BE2C (cell line): ENCODE measurements at places on chromosomes 4 and X.

DNA sequence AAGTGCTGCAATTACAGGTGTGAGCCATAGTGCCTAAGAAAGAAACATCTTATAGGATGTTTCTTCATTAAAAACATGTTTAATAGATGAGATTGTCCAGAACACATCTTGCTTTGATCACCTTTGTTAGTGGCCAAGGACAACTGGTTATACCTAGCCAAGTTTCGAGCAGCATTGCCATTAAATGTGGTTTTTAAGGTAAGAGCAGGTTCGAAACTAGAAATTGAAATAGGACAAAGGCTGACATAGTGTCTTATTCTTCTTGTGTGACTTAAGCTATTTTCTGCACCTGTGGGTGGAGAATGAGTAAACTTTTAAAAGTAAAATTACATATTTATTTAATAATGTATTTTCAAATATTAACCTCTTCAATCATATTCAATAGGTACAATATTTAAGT, 59.0 kb downstream of the RBPJ start:
- no peak for DNase-seq

DNA sequence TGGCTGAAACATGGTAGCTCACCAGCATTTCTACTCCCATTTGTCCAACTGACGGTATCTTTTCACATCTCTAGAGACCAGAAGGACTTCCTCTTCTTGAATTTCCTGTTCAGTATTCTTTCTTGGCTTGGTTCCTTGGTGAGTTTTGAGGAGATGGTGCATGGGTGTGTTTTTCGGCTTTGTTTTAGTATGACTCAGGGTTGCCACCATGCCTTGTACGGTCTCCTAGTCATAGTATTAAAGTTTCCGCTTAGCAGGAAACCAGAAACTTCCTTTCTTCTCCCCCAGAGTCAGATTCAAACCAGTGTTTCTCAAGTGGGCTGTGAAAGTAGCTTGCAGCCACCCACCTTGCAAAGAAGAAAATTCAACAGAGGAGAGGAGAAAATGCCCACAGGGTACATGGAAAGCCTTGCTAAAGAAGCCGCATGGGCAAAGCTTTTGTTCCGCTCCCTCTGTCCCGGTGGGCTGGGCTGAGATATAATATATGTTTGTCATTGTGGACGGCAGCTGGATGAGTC, 5.7 kb downstream of the CD99 start:
- DNase-seq = no peak

DNA sequence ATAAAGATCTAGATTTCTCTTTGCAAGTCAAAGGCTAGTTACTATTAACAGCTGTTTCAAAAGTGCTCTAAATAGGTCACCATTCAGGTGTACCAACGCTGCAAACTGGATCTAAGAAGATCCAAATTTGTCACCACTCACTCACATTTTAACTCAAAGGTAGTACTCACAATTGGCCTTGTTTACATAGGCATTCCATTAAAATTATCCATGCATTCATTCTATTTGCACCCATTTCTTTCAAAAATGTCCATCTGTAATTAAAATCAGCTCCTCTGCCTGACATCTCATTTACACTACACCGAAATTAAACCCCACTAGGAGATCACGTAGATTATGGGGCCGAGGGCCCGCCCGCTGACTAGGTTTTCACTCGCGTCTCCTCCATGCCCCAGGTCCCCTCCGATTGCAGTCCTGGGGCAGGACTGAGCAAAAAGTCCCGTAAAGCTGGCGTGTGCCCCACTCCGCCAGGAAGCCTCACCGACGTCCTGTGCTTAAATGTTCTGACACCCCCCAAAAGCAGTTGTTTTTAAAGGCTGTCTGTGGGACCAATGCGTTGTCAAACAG, 1.3 kb upstream of the ING2 start:
- DNase-seq = no peak

- no peak for DNase-seq
These were observed 16.9 kb upstream of the OCIAD1 start for GRCh38 chr4:48813964-48814363.

DNA sequence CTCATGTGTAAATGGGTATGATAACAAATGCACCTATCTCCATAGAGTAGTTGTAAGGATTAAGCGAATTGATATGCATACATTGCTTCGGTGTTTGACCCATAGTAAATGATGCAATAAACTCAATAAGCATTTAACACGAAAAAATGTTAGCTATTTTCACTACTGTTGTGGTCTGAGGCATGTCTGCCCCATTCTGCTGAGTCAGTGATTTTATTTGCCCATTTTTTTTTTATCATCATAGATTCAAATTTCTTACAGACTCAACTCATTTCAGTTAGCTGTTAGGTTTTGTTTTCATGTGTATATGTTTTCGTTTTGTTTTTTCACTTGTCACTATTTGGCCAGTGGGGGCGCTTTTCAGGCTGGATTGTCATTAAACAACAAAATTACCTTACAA, 27.8 kb upstream of the ARHGEF9 start:
- DNase-seq = no peak

GRCh38 chr4:90162566-90162965, 35.4 kb downstream of the CCSER1 start:
- DNase-seq = no peak

DNA sequence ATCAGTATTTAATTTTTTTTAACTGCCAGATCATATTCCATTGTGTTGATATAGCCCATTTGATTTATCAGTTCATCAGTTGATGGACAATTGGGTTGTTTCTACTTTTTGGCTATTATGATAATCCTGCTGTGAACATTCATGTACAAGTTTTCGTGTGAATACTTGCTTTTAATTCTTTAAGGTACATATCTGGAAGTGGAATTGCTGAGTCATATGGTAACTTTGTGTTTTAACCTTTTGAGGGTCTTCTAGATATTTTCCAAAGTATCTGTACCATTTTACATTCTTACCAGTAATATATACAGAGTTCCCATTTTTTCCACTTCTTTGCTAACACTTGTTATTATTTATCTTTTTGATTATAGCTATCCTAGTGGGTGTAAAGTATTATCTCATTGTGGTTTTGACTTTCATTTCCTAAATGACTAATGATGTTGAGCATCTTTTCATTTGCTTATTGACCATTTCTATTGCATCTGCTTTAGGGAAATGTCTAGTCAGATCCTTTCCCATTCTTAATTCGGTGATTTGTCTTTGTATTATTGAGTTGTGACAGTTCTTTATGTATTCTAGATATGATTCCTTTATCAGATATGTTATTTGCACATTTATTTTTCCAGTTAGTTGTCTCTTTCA, 75.2 kb upstream of the NUDT6 start:
- no peak for DNase-seq

DNA sequence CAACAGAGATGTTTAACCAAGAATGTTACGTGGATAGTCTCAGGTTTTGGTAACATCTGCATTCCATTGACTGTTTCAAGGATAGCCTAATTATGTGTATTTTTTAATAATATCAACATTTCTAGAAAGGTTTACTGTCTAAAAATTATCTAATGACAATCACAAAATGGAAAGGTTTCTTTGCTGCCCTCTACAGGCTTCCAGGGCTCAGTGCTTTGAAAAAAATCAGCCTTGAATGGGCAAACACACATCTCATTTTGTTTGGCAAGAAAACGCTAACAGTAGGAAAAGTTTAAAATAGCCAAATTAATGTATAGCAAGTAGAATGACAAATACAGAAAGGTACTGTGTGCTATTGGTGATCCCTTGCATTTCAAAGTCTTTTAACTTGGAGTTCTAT, 223.4 kb upstream of the PRPS2 start:
- DNase-seq = no peak

DNA sequence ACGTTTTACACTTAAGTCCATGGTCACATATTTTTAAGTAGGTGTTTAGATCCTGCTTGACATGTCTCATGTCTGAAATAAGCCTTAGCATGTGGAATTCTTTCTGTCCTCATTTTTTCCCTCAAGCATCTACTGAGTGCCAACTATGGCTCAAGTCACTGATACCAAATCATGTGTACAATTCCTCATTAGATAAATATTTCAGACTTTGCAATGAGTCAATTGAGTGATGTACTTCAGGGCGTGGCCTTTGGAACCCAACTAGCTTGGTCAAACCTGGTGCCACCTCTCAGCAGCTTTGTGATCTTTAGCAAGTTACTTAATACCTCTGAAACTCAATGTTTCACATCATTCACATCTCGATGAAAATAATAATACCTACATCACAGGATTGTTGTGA, 12.6 kb upstream of the JADE1 start:
- no peak for DNase-seq

DNA sequence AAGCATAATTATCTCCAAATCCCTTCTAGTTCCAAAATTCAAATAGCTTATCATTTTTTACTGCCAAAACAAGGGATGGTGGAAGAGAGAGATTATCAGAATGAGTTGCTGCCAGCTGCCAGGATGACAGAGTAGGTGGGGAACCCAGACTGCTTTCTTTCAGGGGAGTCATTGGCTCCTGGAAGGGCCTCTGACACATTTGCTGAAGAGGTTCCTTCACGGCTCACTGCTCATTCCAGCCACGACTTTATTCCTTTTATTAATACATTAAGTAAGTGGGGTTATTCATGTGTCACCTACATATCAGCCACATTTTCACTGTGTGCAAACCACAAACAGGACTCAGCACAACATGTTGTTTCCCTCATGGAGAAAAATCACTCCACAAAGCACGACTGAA, 12.7 kb upstream of the SMIM43 start:
- DNase-seq = no peak

DNA sequence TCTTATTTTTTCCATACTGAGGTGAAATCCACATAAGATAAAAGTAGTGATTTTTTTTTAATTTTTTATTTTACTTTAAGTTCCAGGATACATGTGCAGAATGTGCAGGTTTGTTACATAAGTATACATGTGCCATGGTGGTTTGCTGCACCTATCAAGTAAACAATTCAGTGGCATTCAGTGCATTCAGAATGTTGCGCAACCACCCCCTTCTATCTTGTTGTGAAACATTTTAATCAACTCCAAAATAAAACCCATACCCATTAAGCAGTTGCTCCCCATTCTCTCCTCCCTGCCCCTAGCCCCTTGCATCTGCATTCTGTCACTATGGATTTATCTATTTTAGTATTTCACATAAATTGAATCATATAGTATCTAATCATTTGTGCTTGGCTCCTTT, 121.2 kb downstream of the KLHL13 start:
- no peak for DNase-seq

- no peak for DNase-seq
These were observed 47.5 kb downstream of the PPA2 start for GRCh38 chr4:105426187-105426897.

GRCh38 chr4:114563536-114564315, 34.9 kb upstream of the UGT8 start:
- no peak for DNase-seq

- no peak for DNase-seq
These were observed 113.8 kb upstream of the STIM2 start for GRCh38 chr4:26746802-26747213.

GRCh38 chrX:39327255-39327654, 526.0 kb downstream of the MID1IP1 start:
- no peak for DNase-seq

DNA sequence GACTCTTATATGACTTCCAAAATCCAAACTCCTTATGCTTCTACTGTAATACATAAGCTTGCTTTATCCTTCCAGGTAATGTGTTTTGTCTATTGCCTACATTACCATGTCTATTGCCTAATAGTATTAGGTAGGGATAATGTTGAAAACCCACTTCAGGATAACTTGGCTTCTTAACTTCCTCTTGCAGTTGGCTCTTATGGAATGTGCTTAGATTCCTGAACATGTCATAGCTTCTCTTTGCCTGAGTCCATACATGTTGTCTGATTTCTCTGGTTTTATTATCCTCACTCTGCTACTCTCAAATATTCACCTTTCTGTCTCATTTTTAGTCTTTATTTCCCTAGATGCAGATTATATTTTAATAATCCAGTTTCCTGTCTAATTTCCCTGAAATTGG, 599.9 kb downstream of the IL15 start:
- no peak for DNase-seq
